ENCODE measurements at places on chromosomes 5 and 9. TPM values are rescaled to one million over a fixed set of nuclear protein-coding genes. Genes with fewer than 3 reads are reported as not detected.

- no peak for DNase-seq
Measured at GRCh38 chr5:113108485-113108884, 131.9 kb downstream of the DCP2 start.

DNA sequence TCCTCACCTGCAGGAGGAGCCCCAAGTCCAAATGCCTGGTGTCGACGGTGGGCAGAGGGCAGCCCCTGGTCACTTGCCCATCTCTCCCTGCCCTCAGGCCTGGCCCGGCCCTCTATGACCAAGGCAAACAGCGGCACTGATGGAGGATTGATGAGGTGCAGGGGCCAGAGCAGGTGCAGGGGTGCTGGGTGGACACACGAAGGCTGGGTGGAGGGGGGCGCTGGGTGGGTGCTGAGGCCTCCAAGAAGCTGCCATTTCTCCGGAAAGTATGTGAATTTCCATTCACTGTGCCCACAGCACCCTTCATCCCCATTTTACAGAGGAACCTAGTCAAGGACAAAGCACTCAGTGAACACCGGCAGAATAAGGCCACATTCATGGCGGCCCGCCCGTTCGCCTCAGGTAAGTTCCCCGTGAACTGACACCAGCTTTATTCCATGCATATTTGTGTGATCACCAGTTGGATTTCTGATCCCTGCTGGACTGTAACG is 143.8 kb upstream of the PPP1R26 start:
- peak; percentile 2 for DNase-seq

GRCh38 chr5:159543326-159543725 is 213.0 kb upstream of the IL12B start:
- DNase-seq = no peak

DNA sequence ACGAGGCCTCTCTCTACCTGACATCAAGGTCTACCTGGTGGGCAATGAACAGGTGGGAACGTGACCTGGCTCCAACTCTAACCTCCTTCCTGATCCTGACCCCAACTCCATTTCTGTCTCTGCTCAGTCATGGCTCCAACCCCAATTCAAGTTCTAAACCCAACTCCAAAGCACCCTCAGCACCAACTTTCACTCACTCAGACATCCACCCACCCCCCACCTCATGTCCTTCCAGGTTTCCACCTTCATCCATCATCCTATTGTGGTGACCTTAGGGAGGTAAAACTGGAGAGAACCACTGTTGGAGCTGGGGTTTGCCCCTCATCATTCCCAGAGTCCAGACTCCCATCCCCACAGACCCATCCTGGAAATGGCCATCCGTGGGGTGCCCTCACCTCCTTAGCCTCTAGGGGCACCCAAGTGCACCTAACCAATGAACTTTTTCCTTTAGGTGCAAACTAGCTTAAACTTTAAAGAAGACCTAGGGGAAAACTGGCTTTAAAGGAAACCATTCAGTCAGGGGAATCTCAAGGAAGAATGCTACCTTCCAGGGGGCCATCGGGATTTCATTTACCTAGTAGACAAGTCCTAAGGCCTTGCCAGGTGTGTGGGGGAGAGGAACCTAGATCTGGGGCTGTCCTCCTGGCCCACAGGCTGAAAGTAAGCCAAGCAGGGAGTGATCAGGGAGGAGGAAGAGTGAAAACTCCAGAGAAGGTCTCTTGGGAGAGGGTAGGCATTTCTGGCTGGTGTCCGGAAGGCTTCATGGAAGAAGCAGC is 11.3 kb downstream of the RGS14 start:
- no peak for DNase-seq

- no peak for DNase-seq
Measured at GRCh38 chr5:133499895-133500294, 112.4 kb downstream of the FSTL4 start.

DNA sequence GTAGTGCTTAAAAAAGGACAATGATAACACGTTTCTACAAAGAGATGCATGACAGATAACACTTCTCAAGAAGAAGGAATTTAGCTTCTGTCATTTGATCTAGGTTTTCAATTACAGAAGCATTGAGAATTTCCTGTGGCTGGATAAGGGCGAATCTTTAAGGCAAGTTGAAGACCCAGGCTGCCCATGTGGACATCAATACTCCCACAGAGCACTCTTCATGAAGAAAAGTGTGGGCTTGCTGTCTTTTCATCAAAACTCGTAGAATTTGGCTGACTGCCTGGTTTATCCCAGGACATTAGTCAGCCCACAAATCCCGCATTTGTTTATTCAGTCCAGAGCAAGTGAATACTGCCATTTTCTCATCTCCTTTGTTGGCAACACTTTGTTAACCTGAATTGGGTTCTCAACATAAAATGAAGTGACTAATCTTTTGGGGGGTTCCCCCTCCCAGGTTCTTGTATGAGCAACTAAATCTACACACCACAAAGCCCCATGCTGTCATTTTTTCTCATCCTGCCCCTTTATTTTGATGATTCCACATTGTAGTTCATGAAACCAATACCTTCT is 43.4 kb upstream of the CDKN2B start:
- DNase-seq = no peak

DNA sequence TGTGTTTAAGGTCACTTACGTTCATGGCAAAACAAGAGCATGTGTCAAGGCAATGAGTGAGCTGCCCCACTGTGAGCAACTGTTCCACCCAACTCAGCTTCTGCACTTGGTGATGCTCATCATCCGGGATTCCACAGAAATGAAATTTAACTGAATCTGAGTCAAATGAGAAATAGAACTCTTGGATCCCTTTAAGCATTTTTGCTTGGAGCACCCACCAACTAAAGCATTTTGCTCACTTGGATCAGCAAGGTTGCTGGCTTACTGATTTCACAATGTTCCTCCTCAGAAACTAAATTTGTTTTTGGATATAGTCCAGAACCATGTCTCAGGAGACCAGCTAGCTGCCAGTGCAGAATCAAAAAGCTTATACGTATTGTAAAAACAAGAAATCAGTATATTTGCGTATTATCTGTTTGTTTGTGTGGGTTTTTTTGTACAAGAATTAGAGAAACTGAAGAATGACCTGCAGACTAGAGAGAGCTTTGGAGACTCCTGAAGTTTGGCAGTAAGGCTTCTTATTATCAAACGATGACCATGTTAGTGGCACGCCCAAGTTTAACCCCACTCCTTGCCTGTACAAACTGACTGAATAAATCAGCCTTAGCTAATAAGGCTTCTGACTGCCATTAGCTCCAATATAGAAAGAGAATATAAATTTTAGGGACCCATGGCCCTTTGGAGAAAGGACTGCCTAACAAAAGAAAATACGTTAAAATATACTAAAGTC is 153.8 kb upstream of the FST start:
- no peak for DNase-seq

DNA sequence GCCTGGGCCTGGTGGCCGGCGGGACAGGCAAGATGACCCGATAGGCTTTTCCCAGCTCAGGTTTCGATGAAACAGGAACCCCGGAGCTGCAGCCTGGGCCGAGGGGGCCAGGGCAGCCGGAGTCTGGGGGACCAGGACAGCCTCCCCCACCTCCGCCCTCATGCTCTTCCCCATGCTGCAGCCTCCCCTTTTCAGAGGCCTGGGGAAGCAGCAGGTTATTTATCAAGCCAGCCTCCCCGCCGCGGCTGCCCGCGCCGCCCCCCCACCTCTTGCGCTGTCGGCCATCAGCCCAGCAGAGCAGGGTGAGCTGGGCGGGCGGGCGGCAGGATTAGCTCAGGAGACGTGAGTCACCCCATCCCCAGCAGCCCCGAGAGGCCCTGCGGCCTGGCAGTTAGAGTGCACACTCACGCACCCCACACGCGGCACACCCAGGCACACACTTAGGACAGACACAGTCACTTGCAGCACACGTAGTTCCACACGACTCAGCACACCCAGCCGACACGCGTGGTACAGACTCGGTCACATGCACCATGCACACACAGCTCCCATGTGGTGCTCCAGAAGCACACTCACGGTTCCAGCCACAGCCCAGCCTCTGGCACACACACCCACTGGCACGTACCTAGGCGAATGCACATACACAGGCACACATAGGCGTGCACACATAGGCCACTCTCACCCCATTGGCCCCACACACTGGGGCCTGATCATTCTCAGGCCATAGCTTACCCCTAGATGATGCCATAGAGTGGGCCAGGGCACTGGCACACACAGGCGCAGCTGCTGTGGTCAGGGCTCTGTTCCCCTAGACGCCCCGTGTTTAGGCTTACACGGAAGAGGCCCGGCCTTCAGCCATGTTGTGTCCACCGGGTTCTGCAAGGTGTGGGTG is 13.0 kb downstream of the CXXC5 start:
- DNase-seq = peak; percentile 83

- DNase-seq = no peak
Measured at GRCh38 chr5:89255845-89256463, 373.0 kb upstream of the MEF2C start.

- peak; percentile 40 for DNase-seq
Measured at GRCh38 chr9:69173891-69174615, at the start of gene TJP2. Gene TJP2 (plus strand): TSS chr9:69174277. CDS start chr9:69174373, 96 bp downstream.

DNA sequence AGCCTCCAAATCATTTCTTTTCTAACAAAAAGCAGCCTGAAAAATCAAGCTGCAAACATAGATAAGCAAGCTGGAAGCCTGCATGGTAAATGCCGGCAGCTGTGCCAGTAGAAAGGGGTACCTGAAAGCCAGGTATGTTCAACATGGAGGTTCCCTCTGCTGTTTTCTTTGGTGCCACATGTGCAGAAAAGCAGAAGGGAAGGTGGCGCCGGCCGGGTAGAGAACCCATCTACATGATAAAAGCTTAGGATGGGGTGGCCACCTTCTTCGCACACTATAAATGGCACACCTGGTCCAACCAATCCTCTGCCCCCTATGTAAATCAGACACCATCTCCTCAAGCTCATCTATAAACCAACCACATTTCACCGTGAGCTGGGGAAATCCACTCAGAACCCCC is 268.9 kb upstream of the IRX2 start:
- DNase-seq = no peak

CTNND2 gene
- not detected for total RNA-seq

MAST4 gene
- 26.0 TPM for total RNA-seq

CDH9 gene
- not detected for total RNA-seq

PCDHGB1 gene
- not detected for total RNA-seq

TAF11L10 gene
- total RNA-seq = not detected

DAB2 gene
- 61.1 TPM for total RNA-seq

PRLR gene
- 15.8 TPM for total RNA-seq

OMD gene
- total RNA-seq = 13.2 TPM

Data from uterus (tissue), 4 donors.